ENCODE measurements at places on chromosomes 7 and 10. TPM values are rescaled to one million over a fixed set of nuclear protein-coding genes. Genes with fewer than 3 reads are reported as not detected.

- DNase-seq = no peak
These were observed 269.8 kb downstream of the SORCS1 start for GRCh38 chr10:106894692-106895091.

DNA sequence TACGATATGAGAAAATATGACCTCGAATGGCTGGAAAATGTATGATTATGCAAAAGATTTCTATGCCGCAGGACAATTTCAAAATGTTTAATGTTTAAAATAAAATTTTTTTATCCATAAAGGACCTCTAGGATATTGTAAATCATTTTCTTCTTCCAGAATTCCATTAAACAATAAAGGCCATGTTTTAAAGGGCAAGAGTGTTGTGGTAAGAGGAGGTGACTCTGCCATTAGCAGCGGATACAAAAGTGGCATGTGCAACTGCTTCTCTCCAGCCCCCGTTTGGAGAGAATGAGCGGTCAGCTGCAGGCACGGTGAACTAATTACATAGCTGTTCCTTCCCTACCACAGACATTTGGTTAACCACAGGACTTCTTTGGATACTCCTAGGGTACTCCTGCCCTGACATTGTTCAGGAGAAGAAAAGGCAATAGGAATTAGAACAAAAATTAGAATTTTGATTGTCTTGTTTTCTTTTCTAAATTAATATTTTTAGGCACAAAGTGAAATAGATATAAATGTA, 63.8 kb downstream of the HBP1 start:
- DNase-seq = peak; percentile 92

- DNase-seq = peak; percentile 74
These were observed 75.4 kb downstream of the PLXNA4 start for GRCh38 chr7:132500727-132501440.

The CYP3A5 gene
- total RNA-seq = 12.4 TPM

DNA sequence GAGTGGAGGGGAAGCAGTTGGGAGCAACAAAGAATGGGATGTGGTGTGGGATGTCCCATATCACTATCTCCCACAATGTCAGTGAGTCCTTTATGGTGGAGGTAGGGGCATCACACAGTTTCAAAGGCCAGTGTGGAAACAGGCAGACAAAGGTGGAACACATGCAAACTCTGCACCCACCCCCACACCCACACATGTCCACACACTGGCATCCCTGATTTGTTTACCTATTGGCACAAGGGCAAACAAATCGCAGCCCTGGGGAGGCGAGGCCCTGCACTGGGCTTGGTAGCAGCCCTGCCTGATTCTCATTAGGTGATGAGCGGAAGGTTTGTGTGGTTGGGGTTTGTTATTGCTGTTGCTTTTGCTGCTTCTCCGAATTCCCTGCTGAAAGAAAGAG, 243.3 kb downstream of the GRID1 start:
- no peak for DNase-seq

The ABCB1 gene
- 0.77 TPM for total RNA-seq

GRCh38 chr7:154996756-154997155, 6.2 kb downstream of the PAXIP1 start:
- DNase-seq = no peak

GRCh38 chr7:42478717-42479116, 241.7 kb upstream of the GLI3 start:
- DNase-seq = no peak

The GNB2 gene
- 85.2 TPM for total RNA-seq

The AP4M1 gene
- total RNA-seq = 30.3 TPM

GRCh38 chr10:121438333-121438732, 159.9 kb downstream of the FGFR2 start:
- no peak for DNase-seq

The GDF2 gene
- total RNA-seq = not detected

DNA sequence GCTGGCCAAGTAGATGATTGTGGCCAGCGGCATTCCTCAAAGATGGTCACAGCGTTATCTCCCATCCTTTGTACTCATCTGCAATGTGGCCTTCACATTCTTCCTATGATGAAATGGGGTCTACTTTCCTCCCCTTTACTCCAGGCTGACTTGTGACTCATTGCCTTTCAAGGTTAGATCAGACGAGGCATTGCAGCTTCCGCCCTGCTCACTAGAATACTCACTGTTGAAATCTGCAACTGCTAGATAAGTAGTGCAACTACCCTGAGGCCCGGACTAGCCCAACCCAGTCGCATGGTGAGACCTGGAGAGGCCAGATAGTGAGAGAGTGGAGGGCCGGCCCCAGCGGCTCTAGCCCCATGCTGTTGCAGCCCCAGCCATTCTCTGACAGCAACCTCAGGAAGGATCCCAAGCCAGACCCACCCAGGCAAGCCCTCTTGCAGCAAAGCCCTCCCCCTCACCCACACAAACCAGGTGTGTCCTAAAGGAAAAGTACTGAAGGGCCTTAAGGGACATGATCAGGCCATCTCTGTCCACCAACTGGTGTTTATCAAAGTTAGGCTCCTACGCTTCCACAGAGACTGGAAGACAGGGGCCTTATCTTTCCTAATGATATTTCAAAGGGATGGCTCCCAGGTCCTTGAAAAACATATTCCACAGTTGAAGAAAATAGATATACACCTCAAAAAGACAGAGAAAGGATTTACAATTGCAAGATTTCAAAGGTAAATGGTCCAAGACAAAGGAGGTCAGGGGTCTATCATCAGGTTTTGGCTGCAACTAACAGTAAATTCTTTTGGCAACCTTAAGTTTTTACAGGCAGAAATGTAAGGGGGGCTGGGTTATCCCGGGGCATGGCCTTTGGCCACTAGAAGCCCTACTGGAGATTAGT, 107.2 kb upstream of the TRIM24 start:
- peak; percentile 12 for DNase-seq

GRCh38 chr10:97771913-97772823, at the start of gene SFRP5:
SFRP5 (minus strand) TSS chr10:97771999; CDS start chr10:97771833, 166 bp downstream.
- DNase-seq = no peak

The GFRA1 gene
- total RNA-seq = 6.3 TPM

- DNase-seq = peak; percentile 98
These were observed 227.7 kb downstream of the CUX1 start for GRCh38 chr7:102044984-102045673.

DNA sequence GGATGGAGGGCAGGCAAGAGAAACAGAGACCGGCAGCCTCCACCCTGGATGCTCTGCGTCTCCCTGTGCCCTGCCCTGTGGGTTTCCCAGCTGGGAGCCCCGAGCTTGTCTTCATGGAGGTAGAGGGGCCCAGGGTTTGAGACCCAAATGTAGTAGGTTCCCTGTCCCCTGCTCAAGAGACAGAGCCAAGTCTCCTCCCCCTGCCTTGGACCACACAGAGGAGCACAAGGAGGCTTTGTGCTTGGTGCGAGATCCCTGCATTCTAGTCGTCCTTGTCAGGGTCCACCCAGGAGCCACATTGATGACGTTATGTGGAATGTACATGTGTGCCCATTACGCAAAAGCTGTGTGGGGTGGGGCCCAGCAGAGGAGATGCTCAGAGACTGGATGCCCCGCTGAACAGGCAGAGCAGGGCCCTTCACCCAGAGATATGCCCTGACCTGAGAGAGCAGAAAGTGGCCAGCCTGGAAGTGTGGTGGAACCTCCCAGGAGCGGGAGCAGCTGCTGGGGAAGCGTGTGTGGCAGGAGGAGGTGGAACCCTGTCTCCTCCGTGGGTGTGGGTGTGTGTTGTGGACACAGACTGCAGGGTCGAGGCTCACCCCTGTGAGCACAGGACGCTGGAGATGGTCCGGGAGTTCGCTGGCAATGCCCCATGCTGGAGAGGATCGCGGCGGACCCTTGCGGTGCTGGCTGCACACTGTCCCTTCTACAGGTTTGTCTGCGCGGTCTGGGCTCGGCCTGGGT, 39.3 kb downstream of the VWA2 start:
- no peak for DNase-seq

DNA sequence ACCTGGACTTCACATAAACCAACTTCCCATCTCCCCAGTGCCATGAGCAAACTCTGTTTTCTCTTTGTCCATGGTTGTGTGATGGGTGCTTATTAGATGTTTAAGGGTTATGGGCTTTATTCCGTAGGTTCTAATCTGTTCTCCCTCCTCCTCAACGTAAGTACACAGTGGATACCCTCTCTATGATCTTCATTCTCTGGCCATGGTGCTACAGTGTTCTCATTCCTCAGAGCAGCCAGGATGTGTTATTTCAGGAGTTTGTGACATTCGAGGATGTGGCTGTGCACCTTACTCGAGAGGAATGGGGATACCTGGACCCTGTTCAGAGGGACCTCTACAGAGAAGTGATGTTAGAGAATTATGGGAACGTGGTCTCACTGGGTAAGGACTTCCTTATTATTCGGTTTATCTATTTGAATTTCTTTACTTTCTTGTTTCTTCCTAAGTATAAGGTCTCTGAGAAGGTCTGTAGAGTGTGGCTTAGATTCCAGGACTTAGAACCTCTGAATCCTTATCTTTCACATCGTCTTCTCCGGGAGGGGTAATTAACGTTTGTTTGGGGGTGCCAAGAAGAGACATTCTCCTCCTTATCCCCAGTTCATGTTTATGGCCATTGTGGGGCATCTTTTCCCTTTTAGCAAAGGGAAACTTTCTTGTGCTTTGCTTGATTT, 3.8 kb downstream of the ZNF655 start:
- no peak for DNase-seq

GRCh38 chr10:1074748-1075308, 18.6 kb downstream of the WDR37 start:
- DNase-seq = no peak

All from fibroblast of lung (primary cell).